Progenitor cell of endocrine pancreas (in vitro differentiated cells): ENCODE measurements at places on chromosomes 12 and 14. TPM values are rescaled to one million over a fixed set of nuclear protein-coding genes. Genes with fewer than 3 reads are reported as not detected.

GNB3 gene
- total RNA-seq: 5.6 and 7.0 TPM in 2 replicates

CYP46A1 gene
- 2.9 and 3.9 TPM in 2 replicates for total RNA-seq

GRCh38 chr14:105045710-105046326 is 19.4 kb downstream of the GPR132 start:
- H3K36me3 ChIP-seq: no peaks in the 10 kb centered on the region
- no peak overlapping the region for H3K27ac ChIP-seq
- no peak overlapping the region for H3K4me3 ChIP-seq
- H3K4me1 ChIP-seq: no peaks in the 10 kb centered on the region
- peaks cover 33% of the 10 kb centered on the region for H3K27me3 ChIP-seq

- H3K4me1 ChIP-seq: no peaks in the 10 kb centered on the region
- H3K36me3 ChIP-seq: peaks cover 4% of the 10 kb centered on the region
- DNase-seq: no peak
- H3K27ac ChIP-seq: no peak overlapping the region
- no peaks in the 10 kb centered on the region for H3K27me3 ChIP-seq
Observed at GRCh38 chr12:105547786-105548185, 217.3 kb downstream of the C12orf75 start.

KLHL33 gene
- total RNA-seq: 0.04 and 0.05 TPM in 2 replicates

- peaks cover 2% of the 10 kb centered on the region for H3K27me3 ChIP-seq
- no peaks in the 10 kb centered on the region for H3K36me3 ChIP-seq
- H3K4me3 ChIP-seq: no peak overlapping the region
- no peak for DNase-seq
- H3K27ac ChIP-seq: no peak overlapping the region
Observed at GRCh38 chr12:94717656-94718055, 67.3 kb upstream of the TMCC3 start.

GRCh38 chr12:76031081-76031413 is 529 bp downstream of the PHLDA1 start:
- no peaks in the 10 kb centered on the region for H3K27me3 ChIP-seq
- peaks cover 14% of the 10 kb centered on the region for H3K36me3 ChIP-seq
- H3K27ac ChIP-seq: peak overlapping the region; percentile 92
- H3K4me3 ChIP-seq: peak overlapping the region; percentile 97

NANOG gene
- 0.64 and 0.74 TPM in 2 replicates for total RNA-seq

DNA sequence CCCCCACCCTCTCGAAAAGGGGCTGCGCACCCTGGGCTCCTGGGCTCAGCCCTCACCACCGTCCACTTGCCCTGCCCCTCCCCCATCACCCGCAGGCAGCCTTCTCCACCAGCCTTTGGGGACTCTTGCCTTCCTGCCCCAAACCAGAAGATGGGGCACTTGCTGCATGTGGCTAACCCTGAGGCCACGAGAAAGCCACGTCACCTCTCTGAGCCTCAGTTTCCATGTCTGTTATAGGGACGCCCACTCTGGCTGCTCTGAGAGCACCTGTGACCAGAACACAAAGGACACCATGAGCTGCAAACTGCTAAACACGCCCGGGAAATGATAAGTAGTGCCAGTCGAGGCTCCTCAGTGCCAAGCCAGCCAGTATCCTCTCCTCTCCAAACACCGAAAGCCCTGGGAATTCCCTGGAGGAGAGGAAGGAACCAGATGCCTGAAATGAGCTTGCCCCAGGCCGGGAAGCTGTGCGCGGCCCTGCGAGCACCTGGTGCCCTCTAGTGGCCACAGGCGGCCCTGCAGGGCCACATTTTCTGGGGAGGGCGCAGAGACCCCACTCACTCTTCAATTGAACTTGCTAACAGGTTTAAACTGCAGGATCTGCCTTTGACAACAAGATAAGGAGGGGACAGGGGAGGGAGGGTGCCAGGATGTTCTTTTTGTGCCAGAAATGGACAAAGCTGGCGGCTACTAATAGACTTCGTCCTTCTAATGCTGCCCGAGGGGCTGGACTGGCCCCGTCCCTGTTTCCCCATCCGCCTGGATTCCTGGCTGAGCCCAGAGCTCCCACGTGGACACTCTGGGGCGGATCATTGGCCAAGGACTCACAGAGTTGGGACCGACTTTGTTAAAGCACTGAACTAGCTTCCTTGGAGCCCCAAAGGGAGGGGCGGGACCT is 10.2 kb upstream of the SERPINA9 start:
- H3K4me1 ChIP-seq: peaks cover 34% of the 10 kb centered on the region
- DNase-seq: peak; percentile 75
- H3K4me3 ChIP-seq: peak overlapping the region; percentile 50
- H3K27me3 ChIP-seq: no peaks in the 10 kb centered on the region
- H3K36me3 ChIP-seq: no peaks in the 10 kb centered on the region

- peaks cover 25% of the 10 kb centered on the region for H3K4me1 ChIP-seq
- H3K4me3 ChIP-seq: no peak overlapping the region
- DNase-seq: no peak
- peak overlapping the region; percentile 69 for H3K27ac ChIP-seq
- peaks cover 5% of the 10 kb centered on the region for H3K36me3 ChIP-seq
- H3K27me3 ChIP-seq: no peaks in the 10 kb centered on the region
Observed at GRCh38 chr12:31817120-31817519, 88.3 kb upstream of the AMN1 start.

TC2N gene
- total RNA-seq: 36.6 and 38.5 TPM in 2 replicates

DNA sequence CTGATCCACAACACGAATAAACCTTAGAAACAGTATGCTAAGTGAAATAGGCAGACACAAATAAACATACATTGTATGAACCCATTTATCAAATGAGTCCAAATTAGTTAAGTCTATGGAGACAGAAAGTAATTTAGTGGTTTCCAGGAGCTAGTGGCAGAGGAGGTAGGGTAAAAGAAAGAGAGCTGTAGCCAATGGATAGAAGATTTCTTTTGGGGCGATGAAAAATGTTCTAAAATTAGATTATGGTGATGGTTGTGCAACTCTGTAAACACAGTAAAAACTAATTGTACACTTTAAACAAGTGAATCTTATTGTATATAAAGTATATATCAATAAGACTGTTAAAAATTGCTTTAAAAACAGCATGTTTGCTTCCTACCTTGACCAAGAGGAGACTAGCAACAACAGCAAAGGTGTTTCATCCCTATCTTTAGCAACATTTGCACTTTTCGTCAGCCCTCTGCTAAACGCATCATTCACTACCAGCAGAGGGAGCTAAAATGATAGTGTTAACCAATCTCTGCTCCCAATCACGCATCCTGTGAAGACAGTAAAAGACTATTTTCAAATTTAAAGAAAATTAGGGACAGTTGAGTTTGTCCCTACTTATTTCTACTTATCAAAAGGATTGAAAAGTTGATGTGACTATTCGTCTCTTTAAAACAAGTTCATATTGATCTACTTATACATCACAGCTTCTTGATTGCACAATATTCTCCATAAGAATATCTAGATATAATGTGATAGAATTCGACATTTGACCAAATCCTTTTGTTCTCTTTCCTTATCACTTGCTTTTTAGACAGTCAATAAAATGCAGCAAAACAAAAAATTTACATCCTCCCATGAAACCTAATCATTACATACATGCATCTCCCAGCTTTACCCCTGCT is 24.0 kb upstream of the LGR5 start:
- DNase-seq: no peak
- peaks cover 7% of the 10 kb centered on the region for H3K36me3 ChIP-seq
- H3K27ac ChIP-seq: no peak overlapping the region
- no peaks in the 10 kb centered on the region for H3K4me1 ChIP-seq
- H3K4me3 ChIP-seq: no peak overlapping the region

GRCh38 chr12:59803735-59804134 is 207.9 kb downstream of the SLC16A7 start:
- no peak overlapping the region for H3K27ac ChIP-seq
- H3K36me3 ChIP-seq: peaks cover 3% of the 10 kb centered on the region
- DNase-seq: no peak
- H3K4me3 ChIP-seq: no peak overlapping the region
- no peaks in the 10 kb centered on the region for H3K27me3 ChIP-seq

LEMD3 gene
- 38.9 and 40.2 TPM in 2 replicates for total RNA-seq

- DNase-seq: no peak
- no peaks in the 10 kb centered on the region for H3K4me1 ChIP-seq
- H3K4me3 ChIP-seq: no peak overlapping the region
- no peaks in the 10 kb centered on the region for H3K27me3 ChIP-seq
- no peak overlapping the region for H3K27ac ChIP-seq
Observed at GRCh38 chr12:99311373-99311772, 336.2 kb upstream of the GARIN6 start.

- H3K36me3 ChIP-seq: peaks cover 1% of the 10 kb centered on the region
- peaks cover 1% of the 10 kb centered on the region for H3K4me1 ChIP-seq
- H3K27ac ChIP-seq: no peak overlapping the region
- no peak overlapping the region for H3K4me3 ChIP-seq
- H3K27me3 ChIP-seq: no peaks in the 10 kb centered on the region
Observed at GRCh38 chr12:29578731-29579130, 81.2 kb upstream of the OVCH1 start.

DNA sequence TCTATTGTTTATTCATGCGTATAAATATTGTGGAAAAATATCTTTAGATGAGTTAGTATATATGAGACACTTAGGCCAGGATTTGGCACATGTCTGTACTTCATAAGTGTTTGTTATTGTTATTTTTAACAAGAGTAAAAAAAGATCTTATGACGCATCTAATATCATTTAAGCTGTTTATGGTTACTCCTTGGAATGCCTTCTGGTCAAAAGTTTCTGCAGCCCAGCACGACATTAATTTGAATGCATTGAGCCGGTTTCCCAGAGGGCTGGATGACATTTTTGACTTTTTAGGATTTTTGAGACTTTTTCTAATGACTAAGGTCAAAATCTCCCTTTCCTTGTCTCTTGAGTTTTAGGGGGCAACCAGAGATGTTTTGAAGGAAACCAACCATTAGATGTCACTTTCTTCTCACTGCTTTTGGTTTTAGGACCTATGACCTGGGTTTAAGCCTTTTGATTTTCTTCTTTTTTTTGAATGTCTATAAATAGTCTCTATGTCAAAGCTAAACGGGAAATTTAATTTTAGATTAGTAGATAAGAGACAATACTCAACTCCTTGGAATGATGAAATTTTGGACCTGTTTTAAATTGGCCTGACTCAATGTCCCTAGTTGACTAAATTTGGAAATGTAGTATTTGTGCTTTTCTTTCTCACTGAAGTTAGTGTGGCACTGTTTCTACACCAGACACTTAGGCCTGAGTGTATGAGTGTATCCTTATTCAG is 215.5 kb downstream of the AEBP2 start:
- H3K4me3 ChIP-seq: no peak overlapping the region
- H3K27me3 ChIP-seq: no peaks in the 10 kb centered on the region
- DNase-seq: no peak

IPO4 gene
- 54.9 and 56.4 TPM in 2 replicates for total RNA-seq
